ENCODE measurements at places on chromosomes 2 and 18. TPM values are rescaled to one million over a fixed set of nuclear protein-coding genes. Genes with fewer than 3 reads are reported as not detected.

Gene NYAP2
- not detected for total RNA-seq

Gene MCEE
- total RNA-seq: 22.7 TPM

Gene BOLL
- total RNA-seq: not detected

Gene DCDC2C
- not detected for total RNA-seq

Gene CAPN14
- 0.14 TPM for total RNA-seq

Gene GTF2A1L
- 1.5 TPM for total RNA-seq

Gene RASGRP3
- total RNA-seq: 0.69 TPM

Gene C1GALT1C1L
- total RNA-seq: 0.74 TPM

Gene CD8B
- total RNA-seq: not detected

Gene LAMA1
- 31.2 TPM for total RNA-seq

Gene MRPL53
- 16.4 TPM for total RNA-seq

Gene CASP10
- total RNA-seq: 4.5 TPM

Gene KCNK3
- total RNA-seq: 0.46 TPM

Gene POMC
- 1.0 TPM for total RNA-seq

Gene POTEI
- total RNA-seq: not detected

Gene TUBA3D
- not detected for total RNA-seq

Gene TTC31
- 12.8 TPM for total RNA-seq

Gene SMYD1
- not detected for total RNA-seq

Gene TRIM54
- not detected for total RNA-seq

Gene TCF7L1
- 1.3 TPM for total RNA-seq

Gene LCT
- not detected for total RNA-seq

Gene RAB17
- total RNA-seq: 0.60 TPM

Gene PRKCE
- total RNA-seq: 20.4 TPM

Gene NDUFS1
- 145 TPM for total RNA-seq

Gene ACMSD
- total RNA-seq: not detected

Gene VWA3B
- 0.09 TPM for total RNA-seq

Gene DLGAP1
- not detected for total RNA-seq

Gene MAPK4
- total RNA-seq: not detected

Gene C2orf15
- total RNA-seq: 0.18 TPM

Gene GALNT14
- 2.3 TPM for total RNA-seq

Gene G6PC2
- total RNA-seq: not detected

Gene TXNDC2
- total RNA-seq: not detected

Data from smooth muscle cell of the umbilical artery (primary cell).